Inflammatory macrophage (primary cell): ENCODE measurements at places on chromosomes 7 and 10.

- no peak for DNase-seq
Observed at GRCh38 chr10:114350751-114351150, 53.6 kb downstream of the AFAP1L2 start.

GRCh38 chr10:36888925-36889573 lies 236.3 kb upstream of the ANKRD30A start:
- DNase-seq = peak; percentile 36

DNA sequence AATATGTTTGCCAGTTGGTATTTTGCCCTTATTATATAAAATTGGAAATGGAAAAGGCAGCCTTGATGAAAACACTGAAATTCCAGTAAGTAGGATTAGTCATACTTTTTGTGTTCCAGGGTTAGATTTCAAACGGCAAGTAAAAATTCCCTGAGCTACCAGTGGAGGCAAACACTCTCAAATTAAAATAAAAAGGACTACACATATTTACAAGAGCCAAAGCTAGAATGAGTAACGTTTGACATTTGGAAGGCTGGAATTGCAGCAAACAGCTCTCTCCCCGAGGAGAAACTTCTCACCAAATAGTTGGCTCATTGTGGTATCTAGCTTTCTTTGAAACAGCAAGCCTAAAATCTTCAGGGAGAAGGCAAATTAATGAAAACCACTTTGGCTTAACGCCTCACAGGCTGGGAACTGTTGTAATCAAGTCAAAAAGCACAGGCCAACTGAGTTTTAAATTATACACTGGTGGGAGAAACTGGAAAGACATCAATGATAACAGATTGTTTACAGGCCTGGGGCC lies 288.4 kb downstream of the SNX13 start:
- no peak for DNase-seq

GRCh38 chr7:34073676-34074075 lies 168.3 kb downstream of the BMPER start:
- DNase-seq = no peak

DNA sequence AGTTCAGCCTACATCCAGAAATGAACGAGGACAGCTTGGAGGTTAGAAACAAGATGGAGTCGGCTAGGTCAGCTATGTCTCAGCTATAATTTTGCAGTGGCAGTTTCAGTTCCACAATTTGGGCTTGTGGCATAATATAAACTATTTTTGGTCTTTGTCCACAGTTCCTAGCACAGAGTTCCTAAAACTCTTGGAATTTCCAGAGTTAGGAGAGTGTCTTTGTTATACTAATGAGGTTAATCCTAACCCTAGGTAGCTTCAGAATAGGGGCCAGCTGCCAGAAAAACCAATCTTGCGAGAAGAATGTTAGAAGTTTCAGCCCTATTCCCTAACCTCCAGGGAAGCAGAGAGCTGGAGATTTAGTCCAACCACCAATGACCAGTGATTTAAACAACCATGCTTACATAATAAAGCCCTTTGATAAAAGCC lies 131.9 kb downstream of the AKR1D1 start:
- DNase-seq = peak; percentile 13

- no peak for DNase-seq
Observed at GRCh38 chr7:128027485-128027980, 3.7 kb downstream of the LRRC4 start.

GRCh38 chr7:155287284-155287935 lies 10.3 kb upstream of the INSIG1 start:
- DNase-seq = peak; percentile 53

DNA sequence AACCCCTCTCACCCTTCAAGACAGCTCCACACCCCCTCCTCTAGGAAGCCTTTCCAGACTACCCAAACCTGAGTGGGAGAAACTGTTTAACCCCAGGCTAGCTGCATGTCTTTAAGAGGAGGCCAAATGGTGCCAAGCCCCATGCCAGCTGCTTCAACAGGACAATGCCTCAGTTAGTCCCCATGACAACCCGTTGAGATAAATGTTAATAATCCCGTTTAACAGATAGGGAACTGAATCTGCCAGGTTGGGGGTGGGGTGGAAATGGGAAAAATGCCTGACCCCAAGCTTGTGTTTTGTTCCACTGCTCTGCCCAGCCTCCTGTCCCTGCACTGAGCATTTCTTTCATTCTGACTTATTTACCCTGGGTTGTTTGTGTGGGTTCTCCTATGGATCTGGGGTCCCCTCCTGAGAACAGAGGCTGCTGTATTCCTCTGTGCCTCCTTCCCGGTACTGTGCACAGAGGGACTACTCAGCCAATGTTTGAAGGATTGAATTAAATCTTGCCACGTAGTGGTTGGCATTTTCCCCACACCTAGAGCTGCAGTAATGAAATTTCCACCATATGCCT lies 452.6 kb upstream of the ZMIZ1 start:
- no peak for DNase-seq

DNA sequence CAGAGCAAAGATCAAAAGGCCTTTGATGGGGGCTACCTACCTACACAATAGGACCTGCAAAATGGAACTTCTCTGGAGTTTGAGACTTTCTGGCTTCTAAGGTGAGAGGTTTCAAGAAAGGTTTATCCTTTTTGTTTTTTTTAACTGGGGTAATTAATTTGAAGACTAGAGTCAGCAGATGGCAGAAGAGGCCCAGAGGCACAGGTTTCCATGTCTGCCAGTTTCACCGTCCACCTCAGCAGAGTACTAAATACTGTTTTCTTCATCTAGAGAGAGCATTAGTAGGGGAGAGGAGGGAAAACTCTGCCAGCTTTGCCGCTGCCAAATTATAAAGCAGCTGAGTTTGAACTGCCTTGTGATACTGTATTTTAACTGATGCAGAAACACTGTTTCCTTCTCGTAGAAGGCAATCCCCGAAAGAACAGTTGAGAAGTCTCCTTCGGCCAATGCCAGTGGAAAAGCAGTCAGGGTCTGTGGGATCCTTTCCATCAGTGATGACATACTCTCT lies 138.7 kb downstream of the SLC25A13 start:
- DNase-seq = no peak

DNA sequence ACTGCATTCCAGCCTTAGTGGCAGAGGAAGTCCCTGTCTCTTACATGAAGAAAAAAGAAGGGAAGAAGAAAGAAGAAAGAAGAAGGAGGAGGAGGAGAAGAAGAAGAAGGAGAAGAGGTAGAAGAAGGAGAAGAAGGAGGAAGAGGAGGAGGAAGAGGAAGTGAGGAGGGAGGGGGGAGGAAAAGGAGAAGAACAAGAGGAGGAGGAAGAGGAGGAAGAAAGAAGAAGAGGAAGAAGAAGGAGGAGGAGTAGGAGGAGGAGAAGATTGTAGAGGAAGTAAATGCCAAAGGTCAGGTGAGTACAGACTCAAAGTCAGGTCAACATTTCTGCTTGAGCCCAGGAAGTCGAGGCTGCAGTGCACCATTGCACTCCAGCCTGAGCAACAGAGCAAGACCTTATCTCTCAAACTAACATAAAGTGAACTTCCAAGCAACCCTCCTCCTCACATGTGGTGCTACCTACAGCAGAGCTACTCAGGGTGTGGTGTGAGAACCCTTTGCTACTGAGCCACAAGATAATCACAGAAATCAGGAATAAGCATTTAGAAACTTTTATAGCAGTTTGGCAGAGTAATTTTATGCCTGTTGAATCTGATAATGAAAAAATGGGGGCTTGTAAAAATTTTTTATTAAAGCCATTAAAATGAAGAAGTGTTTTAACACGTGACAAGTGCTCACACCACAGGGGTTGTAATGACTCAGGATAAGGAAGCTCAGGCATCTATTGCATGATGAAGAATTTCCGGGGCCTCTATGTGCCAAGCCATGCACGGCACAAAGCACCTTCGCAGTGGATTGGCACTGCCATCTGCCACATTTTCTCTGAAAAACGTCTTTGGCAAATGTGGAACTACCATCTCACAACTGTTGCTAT lies 224.9 kb upstream of the AUTS2 start:
- DNase-seq = peak; percentile 39

DNA sequence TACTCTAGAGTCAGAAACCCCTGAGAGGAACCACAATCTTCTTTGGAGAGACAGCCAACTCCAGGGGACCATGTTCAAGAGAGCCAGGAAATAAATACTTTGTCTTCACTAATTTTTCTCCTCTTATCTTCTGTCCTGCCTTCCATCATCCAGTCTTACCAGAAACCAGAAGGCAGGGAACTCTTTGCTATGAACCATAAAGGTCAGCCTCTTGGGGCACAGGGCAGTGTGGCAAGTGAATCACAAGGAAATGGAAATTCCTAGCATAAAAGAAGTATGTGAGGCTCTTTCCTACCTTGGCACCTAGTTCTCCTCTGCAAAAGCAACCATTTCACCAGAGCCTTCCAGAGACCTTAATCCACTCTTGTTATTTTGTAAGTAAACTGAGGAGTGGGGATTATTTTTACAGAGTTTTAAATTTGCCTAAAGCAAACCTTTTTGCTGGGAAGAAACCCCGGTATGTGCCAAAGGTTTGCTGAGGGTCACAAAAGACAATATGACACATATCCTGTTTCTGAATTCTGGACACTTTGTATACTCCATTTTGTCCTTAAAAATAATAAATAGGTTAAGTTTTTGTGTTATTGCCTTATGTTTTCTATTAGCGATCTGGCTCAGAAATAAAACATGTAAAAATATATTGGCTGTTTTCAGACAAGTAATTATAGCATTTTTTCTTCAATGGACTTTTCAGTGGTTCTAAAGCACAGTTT lies 87.1 kb downstream of the ADAM22 start:
- DNase-seq = no peak

DNA sequence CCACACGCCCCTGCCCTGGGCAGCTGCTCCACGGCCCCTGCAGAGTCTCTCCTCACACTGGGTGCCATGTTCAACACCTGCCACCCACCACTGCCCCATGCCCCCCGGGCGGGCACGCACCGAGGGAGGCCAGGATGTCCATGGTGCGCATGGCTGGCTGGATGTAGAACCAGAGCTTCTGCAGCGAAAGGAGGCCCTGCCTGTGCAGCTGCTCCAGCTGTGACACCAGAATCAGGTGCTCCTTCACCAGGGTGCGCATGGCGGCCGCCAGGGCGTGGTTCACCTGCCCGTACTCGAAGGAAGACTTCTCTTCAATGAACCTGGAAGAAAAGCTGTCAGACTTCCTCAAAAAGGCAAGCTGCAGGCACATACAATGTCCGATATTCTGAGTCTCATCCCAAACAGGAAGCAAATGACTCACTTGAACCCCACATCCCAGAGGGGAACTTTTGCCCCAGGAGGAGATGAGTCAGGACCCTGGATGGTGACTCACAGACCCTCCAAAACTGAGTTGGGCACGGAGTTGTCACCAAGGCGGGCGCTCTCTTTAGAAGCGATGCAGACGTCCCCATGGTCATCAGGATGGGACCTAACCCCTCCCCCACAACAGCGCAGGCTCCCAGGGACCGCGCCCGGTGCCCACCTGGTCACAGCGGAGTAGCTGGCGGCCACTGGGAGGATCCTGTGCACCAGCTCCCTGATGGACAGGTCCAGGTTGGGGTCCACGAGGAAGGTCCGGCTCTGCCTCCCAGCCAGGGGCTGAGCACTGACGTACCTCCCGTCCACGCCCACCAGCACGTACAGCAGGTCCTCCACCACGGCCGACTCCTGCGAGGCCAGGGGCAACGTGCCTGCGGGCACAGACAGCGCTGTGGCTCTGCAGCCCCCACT lies 15.5 kb downstream of the TUBGCP2 start:
- peak; percentile 84 for DNase-seq

DNA sequence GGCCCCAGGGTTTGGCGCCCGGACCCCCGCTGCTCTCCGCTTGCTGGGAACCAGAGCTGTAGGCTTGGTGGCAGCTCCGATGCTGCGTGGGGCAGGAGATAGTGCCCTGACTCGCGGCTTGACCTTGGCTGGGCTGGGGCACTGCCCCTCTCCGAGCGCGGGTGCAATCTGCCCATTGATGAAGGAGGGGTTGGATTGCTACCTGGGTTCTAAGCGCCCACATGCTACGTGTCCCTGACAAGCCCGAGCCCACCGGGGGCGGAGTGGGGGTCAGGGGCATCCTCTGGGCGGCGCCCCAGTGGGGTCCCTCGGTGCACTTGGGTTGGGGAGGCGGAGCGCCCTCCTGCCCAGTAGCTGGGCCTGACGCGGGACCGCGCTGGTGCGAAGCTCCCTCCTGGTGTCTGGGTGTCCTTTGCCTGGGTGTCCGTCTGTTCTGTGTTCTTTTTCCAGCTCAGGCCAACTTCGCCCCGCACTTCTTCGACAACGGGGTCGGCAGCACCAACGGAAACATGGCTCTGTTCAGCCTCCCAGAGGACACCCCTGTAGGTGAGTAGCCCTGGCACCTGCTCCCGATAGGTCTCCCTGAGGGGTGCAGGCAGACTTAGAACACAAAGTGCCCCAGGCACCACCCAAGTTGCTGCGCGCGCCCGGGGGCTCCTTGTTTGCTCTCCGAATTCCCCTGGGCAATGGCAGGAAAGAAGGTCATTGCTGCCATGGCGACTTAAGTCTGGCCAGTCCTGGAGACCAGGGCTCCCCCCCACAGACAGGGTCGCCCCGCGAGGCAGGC lies 900 bp downstream of the CDHR1 start:
- no peak for DNase-seq

GRCh38 chr7:142889816-142890215 lies 4.3 kb upstream of the TRPV6 start:
- DNase-seq = no peak

DNA sequence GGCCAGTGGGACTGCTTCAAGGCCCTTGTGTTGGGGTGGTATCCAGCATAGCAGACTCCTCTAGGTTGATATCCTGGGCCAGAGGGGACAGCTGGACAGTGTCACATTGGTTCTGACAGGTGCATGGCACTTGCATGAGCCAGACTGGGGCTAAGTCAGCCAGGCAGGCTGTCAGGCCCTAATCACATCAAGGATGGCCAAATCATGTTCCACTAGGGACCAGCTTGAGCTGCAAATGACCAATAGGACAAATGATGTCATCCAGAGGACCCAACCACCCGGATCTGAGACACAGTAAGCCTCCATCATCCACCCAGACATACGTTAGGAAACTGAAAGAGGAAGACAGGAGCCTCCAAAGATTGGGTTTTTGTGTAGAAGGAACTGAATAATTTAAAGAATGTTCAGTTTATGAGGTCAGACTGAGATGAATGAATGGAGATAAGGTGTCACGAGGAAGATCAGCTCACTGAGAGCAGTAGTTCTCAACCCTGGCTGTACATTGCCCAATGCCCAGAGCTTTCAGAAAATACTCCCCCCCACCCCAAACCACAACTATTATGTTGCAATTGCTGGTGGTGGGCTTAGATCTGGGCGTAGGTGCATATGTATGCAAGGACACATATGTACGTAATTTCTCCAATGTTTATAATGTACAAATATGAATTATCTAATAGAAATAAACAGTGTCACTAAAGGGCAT lies 75.2 kb upstream of the INHBA start:
- peak; percentile 92 for DNase-seq

DNA sequence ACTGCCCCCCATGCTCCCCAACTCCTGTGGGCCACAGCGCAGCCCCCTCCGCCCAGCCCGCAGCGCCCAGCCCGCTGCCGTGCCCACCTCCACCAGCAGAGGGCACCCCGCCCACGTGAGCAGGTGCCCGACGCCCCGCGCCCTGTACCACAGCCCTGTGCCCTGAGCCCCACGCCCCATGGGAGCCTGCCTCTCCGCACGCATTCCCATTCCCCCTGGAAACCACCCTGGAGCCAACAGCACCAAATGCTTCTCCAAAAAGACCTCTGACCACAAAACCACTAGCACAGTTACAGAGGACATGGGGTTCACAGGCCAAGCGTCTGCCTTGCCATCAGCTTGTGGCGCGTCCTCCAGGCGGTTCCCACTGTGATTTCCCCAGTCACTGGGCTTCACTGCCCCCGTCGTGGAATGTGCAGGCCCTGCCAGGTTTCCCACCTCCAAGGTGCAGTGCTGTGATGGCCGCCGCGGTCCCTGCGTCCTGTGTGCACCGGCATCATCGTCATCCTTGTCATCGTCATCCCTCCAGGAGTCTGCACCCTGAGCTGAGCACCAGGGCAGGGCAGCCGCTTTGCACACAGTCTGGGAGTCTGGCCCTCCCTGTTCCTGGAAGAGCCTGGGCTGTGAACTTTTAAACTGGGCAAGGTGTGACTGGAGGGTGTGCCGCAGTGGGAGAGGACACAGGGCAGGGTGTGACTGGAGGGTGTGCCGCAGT lies 61.7 kb downstream of the PWWP2B start:
- no peak for DNase-seq
